ENCODE measurements at places on chromosomes 3 and 15. TPM values are rescaled to one million over a fixed set of nuclear protein-coding genes. Genes with fewer than 3 reads are reported as not detected.

DNA sequence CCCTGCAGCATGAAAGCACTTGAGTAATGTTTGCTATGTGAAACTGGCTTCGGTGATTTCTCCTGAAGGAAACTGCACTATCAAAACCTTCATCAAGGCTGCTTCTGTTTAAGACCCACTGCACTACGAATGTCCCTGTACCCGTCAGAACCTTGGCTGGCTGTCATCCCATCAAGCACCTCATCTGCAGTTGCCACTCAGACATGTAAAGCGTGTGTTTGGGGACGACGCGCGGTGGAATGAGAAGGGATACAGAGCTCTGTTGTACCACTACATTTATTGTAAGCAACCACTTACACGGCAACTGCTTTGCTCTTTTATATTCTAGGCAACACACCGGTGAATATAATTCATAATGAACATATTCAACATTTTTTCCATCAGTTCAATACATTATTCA is 147.6 kb downstream of the TIGIT start:
- no peak overlapping the region for H3K4me3 ChIP-seq
- no peak for DNase-seq
- no peaks in the 10 kb centered on the region for H3K27me3 ChIP-seq
- H3K4me1 ChIP-seq: peaks cover 10% of the 10 kb centered on the region

GRCh38 chr15:32871883-32872282 is 154.1 kb downstream of the GREM1 start:
- H3K36me3 ChIP-seq: peaks cover 3% of the 10 kb centered on the region
- DNase-seq: no peak
- peaks cover 25% of the 10 kb centered on the region for H3K4me1 ChIP-seq

DNA sequence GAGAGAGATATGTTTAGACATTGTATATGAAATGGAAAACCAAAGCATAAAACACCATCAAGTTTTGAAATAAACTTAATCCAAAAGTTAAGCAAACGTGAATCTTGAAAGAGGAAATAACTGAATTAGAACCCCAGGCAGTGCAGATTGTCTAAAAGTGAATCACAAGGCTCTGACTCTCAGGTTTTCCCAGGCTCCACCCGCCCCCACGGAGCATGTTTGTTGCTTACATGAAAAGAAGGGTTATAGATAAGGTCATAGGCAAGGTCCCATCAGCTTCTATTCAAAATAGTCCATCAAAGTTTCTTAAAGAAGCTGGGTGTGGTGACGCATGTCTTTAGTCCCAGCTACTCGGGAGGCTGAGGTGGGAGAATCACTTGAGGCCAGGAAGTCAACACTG is 29.0 kb upstream of the SLMAP start:
- no peaks in the 10 kb centered on the region for H3K36me3 ChIP-seq
- DNase-seq: no peak
- peaks cover 6% of the 10 kb centered on the region for H3K4me1 ChIP-seq
- H3K27ac ChIP-seq: peak overlapping the region; percentile 64
- H3K4me3 ChIP-seq: no peak overlapping the region

The PDZRN3 gene
- 58.6 TPM for total RNA-seq

The GOLGA8R gene
- 1.8 TPM for total RNA-seq

The VPS18 gene
- total RNA-seq: 37.2 TPM

The PRTG gene
- total RNA-seq: 14.3 TPM

The IGSF10 gene
- 10.8 TPM for total RNA-seq

The SKOR1 gene
- 0.65 TPM for total RNA-seq

The LSMEM2 gene
- total RNA-seq: not detected
